Vagina (tissue), 2 donors: ENCODE measurements at places on chromosomes 13 and 19.

DNA sequence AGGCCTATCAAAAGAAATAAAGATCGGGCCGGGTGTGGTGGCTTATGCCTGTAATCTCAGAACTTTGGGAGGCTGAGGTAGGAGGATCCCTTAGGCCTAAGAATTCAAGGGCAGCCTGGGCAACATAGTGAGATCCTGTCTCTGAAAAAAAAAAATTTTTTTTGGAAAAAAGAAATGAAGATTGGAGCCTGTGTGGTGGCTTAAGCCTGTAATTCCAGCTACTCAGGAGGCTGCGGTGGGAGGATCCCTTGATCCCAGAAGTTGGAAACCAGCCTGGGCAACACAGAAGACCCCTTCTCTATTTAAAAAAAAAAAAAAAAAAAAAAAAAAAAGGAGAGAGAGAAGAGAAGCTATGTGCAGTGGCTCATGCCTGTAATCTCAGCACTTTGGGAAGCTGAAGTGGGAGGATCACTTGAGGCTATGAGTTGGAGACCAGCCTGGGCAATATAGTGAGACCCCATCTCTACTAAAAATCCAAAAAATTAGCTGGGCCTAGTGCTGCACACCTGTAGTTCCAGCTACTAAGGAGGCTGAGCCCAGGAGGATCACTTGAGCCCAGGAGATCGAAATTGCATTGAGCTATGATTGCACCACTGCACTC is 14.7 kb upstream of the LYPD3 start:
- no peak for DNase-seq

- no peak for DNase-seq
Measured at GRCh38 chr13:105627270-105627669, 908.2 kb downstream of the EFNB2 start.

- no peak for DNase-seq
Measured at GRCh38 chr19:18649371-18650020, 12.7 kb downstream of the KLHL26 start.

DNA sequence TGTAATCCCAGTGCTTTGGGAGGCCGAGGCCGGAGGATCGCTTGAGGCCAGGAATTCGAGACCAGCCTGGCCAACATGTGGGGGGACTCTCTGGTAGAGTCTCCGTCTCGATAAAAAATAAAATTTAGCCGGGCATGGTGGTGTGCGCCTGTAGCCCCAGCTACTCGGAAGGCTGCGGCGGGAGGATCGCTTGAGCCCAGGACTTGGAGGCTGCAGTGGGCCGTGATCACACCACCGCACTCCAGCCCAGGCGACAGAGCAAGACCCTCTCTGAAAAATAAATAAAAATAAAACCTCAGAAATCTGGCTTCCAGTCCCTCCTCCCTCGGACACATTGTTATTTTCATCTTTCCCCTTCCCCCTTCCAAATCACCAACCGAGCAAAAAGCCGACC is 332 bp downstream of the IRGQ start:
- no peak for DNase-seq

DNA sequence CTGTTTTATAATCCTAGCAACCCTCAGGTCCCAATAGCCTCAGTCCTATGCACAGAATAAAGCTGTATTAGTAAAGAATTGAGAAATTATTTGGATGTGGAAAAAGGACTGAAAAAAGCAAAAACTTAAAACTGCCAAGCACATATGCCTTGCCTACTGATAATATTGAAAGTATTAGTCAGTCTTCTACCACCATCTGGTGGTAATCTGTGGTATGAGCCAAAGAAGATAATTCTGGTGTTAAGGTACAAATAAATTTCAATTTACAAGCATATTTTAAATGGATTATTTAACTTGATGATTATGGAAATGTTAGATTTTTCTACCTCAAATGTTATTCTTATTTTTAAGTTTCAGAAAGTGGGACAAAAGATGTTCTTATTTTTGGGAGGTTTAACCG is 460.3 kb upstream of the KLHL1 start:
- no peak for DNase-seq

GRCh38 chr13:114161028-114161556 is 18.0 kb upstream of the CFAP97D2 start:
- no peak for DNase-seq

DNA sequence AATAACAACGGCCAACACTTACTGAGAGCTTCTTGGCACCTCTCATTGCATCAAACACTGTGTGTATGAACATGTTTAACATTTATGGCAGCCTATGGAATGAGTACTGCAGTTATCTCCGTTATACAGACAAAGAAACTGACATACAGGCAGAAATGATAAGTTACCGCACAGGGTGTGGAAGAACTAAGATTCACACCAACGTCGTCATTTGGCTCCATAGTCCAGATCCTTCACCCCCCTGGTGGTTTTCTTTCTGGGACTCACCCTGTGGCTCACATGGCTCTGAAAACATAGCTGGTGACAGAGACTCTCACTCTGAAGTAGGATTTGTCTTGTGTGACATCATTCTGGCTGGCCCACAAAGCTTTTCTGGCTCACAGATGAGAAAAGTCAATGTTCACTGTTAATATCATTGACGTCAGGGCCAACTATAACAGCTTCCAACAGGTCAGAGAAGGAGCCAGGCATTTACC is 230.1 kb downstream of the DLEU7 start:
- no peak for DNase-seq

- no peak for DNase-seq
Measured at GRCh38 chr19:40411958-40412499, 1.1 kb downstream of the PRX start.

GRCh38 chr19:18435842-18436670 is 1.9 kb downstream of the ISYNA1 start:
- no peak for DNase-seq

- no peak for DNase-seq
Measured at GRCh38 chr19:35645680-35646511, 2.2 kb upstream of the COX6B1 start.

DNA sequence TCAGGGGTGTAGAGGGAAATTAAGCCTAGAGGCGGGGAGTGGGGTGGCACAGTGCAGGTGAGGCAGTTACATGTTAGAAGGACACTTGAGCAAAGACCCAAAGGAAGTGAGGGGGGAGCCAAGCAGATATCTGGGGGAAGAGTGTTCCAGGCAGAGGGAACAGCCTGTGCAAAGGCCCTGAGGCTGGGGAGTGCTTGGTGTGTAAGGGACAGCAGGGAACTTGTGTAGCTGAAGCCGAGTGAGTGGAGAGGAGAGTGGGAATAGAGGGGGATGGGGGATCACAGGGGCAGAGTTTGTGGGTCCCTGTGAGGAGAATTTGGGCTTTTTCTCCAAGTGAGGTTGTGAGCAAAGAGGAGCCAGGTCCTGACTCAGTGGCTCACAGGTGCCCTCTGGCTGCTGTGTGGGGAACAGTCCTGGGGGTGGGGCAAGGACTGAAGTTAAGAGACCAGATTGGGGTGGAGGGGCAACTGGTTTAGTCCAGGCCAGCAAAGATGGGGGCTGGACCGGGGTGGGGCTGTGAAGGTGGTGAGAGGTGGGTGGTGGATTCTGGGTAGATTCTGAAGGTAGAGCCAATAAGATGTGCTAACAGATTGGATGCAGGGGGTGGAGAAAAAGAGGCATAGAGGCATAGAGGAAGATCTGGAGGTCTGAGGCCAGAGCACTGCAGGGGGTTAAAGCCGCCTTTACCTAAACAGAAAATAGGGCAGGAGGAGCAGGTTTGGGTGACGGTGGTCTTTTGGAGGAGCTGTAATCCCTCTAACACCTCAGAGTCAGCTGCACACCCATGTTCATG is 75.3 kb downstream of the CACNA1A start:
- no peak for DNase-seq

GRCh38 chr13:98848746-98849145 is 96.3 kb upstream of the SLC15A1 start:
- DNase-seq = no peak

DNA sequence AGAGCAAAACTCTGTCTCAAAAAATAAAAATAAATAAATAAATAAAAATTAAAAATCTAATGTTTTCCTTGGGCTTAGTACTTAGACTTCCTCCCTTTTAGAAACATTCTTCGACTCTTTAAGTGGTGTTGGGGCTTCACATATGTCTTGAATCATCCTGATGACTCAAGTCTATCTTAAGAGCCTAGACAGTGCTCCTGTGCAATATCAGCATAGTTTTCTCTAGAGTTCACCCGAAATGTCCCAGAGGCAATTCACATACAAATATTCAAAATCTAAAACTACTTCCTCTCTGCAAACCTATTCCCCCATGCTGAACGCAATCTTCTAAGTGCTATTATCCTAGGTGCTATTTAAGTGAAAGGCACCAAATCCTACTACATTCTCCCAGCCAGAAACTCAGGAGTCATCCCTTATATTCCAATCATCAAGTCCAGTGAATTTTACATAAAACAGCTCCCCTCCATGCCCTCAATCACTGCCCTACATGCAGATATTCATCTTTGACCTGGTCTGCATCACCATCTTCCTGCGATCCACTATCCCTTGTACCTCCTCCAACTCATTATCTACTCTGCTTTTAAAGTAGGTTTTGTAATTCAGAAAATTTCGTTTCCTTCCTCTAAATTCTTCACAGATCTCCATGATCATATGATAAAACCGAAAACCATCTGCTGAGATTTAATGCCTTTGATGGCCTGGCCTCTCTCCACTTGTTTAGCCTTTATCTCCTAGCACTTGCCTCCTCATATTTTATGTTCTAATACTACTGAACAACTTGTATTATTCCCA is 102.7 kb downstream of the ELF1 start:
- no peak for DNase-seq

DNA sequence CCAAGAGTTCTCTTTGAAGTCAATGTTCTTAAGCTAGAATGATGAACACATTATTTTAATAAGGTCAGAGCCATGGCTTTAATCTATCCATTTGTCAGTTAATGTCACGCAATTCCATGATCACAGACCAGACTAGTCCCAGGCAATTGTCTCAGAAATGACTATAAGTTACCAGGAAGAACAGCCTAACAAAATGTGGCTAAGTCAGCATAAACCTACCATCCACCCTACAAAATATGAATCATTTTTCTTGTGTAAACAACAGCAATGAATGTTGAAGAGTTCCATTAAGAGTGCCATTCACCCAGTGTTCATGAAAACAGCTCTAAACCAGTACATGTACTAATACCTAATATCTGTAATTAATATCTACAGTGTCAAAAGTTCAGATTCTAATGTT is 127.5 kb downstream of the KCTD12 start:
- DNase-seq = no peak

DNA sequence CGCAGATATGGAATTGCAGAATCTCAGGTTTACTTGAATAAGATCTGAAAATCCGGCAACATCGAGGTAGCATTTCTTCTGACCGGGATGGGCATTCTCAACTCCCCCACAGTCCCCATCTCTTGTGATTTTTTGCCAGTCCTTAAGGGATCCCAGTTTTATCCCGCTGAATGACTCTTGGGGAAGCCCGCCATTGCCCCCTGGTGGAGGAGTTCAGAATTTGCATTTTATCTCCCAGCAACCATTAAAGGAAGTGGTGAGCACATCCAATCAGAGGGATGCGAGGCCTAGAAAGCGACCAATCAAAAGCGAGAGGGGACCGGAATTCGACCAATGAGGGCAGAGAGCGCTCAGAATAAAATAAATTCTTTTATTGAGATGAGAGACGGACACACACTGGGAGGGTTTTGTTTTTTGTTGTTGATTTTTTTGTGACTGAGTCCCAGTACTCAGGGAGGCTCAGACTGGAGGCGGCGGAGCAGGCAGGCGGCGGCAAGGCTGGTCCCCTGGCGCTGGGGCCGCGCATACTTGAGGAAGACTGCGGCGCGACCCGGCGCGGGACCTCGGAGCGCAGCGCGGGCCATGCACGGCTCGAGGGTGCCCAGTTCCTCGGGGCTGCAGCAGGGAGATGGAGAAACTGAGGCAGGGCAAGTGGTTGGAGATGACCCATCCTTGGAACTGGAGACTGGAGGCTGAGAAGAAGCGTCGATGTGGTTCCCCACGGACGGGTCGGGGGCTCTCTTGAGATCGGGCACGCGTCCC is 3.9 kb upstream of the TTC9B start:
- DNase-seq = no peak

DNA sequence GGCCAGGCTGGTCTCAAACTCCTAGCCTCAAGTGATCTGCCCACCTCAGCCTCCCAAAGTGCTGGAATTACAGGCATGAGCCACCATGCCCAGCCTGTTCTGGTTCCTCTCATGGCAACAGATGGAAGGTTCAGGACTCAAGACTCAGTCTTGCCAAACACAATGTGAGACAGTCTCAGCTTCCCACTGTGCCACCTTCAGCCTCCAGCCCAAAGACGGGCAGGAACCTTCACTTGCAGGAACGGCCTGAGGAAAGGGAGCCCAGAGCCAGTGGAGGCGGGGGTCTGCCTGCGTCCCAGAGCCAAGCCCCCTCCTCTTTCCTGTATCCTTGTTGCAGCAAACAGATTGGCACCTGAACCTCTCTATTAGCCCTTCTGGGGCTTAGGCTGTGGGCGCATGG is 2.9 kb upstream of the CHST8 start:
- no peak for DNase-seq

DNA sequence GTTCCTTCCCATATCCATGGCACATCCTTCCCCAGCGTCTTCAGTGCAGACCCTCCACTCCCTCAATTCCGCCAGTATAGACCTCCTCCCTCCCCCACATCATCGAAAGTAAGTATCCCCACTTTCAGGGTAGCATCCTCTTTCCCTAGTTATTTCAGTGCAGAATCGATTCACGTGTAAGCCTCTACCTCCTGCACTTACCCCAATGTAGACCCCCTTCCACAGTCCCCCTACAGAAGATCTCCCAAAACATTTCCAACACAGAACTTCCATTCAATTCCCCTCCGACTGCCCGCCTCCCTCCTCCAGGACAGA is 664 bp downstream of the IRF3 start:
- DNase-seq = no peak

GRCh38 chr13:109945206-109945960 is 159.0 kb upstream of the IRS2 start:
- no peak for DNase-seq

DNA sequence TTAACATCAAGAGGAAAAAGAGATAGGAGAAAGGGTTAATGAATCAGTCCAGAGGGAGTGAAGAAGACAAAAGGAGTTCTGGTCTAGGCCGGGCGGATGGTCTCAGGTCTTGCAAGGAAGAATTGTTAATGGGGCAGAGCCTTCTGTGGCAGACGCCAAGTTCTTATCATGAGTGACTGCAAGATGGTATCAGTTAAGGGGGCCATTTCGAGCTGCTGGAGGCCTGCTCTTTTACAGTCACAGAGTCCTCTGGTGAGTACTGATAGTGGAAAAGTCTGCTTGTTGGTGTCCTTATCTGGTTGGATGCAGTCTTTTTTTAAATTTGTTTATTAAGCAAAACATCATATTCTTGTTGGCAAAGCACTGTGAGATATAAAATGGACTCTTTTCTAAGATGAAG is 590.9 kb upstream of the SGCG start:
- no peak for DNase-seq

GRCh38 chr19:374886-375235 is 30.3 kb upstream of the MIER2 start:
- DNase-seq = no peak

GRCh38 chr19:18055967-18056366 is 30.8 kb downstream of the IL12RB1 start:
- no peak for DNase-seq

GRCh38 chr19:4543842-4544647 is 4.2 kb upstream of the LRG1 start:
- DNase-seq = no peak

- peak; percentile 71 for DNase-seq
Measured at GRCh38 chr13:23695711-23696464, 125.7 kb downstream of the TNFRSF19 start.
